ENCODE measurements at places on chromosomes 4 and X.

- no peak for DNase-seq
Observed at GRCh38 chr4:107319386-107319785, 283.3 kb upstream of the DKK2 start.

- no peak for DNase-seq
Observed at GRCh38 chr4:71945791-71946190, 86.0 kb upstream of the NPFFR2 start.

- DNase-seq: no peak
Observed at GRCh38 chrX:72207366-72207765, 25.8 kb downstream of the PIN4 start.

GRCh38 chr4:43271946-43272345, 379.4 kb downstream of the GRXCR1 start:
- DNase-seq: no peak

GRCh38 chr4:48340276-48340964, 909 bp upstream of the SLAIN2 start:
- no peak for DNase-seq

DNA sequence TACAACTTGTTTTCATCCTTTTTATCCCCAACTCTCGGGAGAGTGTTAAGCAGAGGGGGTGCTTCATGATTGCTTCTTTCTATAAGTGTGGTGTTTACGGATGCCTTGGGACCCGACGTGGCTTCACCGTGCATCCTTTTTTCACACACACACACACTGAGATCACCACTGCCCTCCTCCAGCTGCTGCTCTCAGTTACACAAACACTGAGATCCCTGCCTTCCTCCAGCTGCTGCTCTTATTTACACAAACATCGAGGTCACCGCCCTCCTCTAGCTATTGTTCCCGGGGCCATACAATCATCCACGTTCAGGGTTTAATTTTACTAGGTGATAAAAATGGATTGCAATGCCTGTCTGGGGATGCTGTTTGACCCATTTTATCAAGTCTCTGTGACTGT, 155.4 kb upstream of the FAM9B start:
- DNase-seq: no peak

DNA sequence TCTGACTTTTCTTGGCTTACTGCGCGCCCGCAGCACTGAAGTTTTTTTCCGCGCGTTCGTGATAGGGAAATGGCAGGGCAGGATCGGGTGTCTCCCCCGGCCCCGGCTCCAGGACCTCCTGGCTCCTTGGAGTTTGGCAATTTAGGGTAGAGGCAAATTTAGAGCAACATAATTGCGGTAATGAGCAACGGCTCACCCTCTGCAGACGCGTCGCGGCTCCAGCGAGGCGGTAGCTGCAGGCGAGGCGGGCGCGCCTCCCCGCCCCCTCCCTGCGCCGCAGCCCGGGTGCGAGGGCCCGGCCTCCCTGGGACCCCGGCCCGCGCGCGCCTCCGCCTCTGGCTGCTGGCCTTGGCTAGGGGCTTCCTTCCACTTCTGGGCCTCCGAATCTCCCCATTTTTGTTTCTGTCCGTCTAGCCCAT, 6.2 kb downstream of the MSX1 start:
- DNase-seq: no peak

DNA sequence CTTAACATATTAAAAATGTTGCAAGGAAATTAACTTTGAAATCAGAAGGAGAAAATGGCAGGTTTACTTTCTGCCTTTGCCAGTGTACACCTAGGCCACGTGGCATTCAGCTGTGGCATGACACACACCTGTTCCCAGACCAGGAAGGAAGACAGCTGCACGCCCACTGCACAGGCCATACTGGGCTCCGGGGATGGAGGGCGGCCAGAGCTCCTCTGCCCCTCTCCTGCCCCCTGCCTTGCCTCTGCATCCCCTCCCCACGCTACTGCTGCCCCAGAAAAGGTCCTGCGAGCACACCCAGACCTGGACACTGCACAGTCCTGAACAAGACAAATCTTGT, 68.4 kb downstream of the GATB start:
- DNase-seq: no peak
